ENCODE measurements at places on chromosomes 4 and X.

DNA sequence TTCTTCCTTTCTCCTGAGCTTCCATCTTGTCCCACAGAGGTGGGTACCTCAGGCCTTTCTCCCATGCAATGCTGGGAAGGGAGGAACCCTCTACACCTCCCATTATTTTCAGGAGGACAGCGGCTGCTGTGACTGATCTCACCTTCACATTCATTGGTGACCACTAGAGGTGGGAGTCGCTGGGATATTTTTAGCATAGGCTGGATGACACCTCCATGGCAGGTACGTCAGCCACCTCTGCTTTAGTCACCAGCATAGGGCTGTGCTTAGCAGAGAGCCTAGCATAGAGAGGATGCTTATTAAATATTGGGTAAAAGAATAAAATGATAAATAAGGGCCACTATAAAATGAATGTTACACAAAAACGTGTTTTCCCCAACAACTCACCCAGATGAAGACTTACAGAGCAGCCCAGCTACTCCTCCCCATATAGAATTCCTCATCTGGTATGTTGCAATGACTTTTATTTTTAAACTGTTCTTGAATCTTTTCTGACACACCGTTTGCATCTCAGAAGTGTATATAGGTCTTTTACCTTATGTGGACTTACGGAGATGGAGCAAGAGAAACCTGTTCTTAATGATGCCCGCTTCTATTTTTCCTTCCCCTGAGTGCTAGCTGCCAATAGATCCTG lies 60.9 kb upstream of the SORBS2 start:
- DNase-seq: no peak

- peak; percentile 69 for DNase-seq
Observed at GRCh38 chr4:25970226-25970675, 56.2 kb downstream of the SMIM20 start.

DNA sequence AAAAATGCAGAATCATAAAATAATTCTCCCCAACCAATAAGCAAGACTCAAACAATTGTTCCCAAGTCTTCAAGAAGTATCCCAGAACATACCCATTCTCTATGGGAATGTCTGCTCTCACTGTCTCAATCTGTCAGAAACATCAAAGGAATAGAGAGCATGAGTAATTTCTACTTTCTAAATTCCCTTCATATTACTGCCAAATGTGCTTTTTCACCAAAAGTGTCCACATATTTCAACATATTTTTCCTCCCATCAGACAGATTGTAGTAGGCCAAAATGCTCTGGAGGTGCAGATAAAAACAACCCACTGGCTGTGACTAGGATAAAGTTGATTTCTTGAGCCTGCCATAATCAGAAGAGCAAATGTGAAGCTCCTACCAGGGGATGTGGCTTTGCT lies 692.0 kb upstream of the FAM241A start:
- DNase-seq: no peak

GRCh38 chr4:37828843-37829242 lies 2.4 kb downstream of the PGM2 start:
- no peak for DNase-seq

GRCh38 chrX:53281963-53282695 lies 745 bp upstream of the IQSEC2 start:
- no peak for DNase-seq

GRCh38 chr4:2008921-2009650 lies at the start of gene NELFA:
Gene NELFA, minus strand, starts transcription at chr4:2008974. Its CDS starts 15 bp downstream, at chr4:2008959.
- peak; percentile 83 for DNase-seq

- no peak for DNase-seq
Observed at GRCh38 chrX:86178906-86179305, 30.7 kb downstream of the DACH2 start.

- no peak for DNase-seq
Observed at GRCh38 chr4:126529997-126530396, 1102.8 kb upstream of the INTU start.

- no peak for DNase-seq
Observed at GRCh38 chrX:103248553-103248952, 6.4 kb downstream of the TCEAL8 start.

GRCh38 chr4:136392576-136392975 lies 1139.7 kb downstream of the PCDH18 start:
- no peak for DNase-seq

- no peak for DNase-seq
Observed at GRCh38 chr4:168797194-168797593, 212.9 kb downstream of the CBR4 start.

DNA sequence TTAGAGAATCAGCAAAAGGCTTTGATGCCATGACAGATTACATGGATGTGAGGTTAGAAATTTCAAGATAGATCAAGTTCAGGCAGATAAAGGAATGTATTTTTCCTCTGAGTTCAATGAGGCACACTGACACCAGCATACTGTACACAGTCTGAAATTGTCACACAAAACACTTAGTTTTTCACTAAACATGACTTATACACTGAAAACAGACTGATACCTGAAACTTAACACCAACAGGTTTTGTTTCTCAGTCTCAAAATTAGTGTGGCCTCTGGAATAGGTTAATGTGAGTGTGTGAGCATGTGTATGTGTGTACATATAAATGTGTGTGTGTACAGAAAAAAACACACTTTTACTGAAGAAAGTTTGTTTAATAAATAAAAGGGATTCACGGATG lies 129.9 kb upstream of the SLITRK2 start:
- no peak for DNase-seq

GRCh38 chrX:79270401-79270800 lies 96.7 kb downstream of the ITM2A start:
- DNase-seq: no peak

DNA sequence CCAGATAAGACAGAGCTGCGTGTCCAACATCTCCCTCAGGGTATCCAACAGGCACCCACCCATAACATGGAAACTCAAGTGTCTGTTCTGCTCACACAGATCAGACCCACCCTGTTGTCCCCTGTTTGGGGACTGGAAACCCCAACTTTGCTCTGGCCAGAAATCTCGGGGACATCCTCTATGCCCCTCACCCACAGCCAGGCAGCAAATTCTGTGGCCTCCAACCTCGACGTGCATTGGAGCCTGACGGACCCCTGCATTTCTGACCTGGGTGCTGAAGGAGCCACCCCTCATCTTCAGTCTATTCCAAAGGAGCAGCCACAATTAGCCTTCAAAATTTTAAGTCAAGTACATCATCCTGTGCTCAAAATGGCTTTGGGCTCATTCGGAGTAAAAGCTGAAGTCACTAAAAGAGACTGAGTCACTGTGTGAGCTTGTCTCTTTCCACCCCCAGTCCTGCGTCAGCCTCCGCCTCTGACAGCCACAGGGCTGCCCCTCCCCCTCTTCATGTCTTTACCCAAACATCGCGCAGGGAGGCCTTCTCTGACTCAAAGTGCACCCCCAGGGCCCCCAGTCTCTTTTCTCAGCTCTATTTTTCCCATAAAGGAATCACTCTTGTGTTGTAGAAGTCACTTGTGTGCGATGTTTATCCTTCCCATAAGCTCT lies 24.4 kb upstream of the PDE6B start:
- no peak for DNase-seq

DNA sequence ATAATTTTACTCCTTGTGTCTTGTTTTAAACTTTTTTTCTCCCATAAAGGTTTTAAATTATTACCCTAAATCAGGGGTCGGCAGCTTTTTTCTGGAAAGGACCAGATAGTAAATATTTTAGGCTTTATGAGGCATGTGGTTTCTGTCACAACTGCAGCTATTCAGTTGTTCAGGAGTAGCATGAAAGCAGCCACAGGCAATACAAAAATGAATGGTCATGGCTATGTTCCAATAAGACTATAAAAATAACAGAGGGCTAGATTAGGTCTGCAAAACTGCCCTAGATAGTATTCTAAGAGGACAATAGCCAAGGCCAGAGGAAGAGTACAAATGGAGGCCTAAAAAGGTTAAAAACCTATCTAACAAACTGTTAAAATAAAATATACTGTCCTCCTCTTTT lies 24.6 kb downstream of the HERC5 start:
- no peak for DNase-seq

Measured in anterior cingulate cortex (tissue), 58 donors.